ENCODE measurements at places on chromosomes 2 and 18. TPM values are rescaled to one million over a fixed set of nuclear protein-coding genes. Genes with fewer than 3 reads are reported as not detected.

The NAT8 gene
- 0.89 TPM for polyA plus RNA-seq

The DNMT3A gene
- 96.8 TPM for polyA plus RNA-seq

The B3GNT7 gene
- polyA plus RNA-seq = 4.0 TPM

GRCh38 chr18:44917216-44918141 is 236.8 kb downstream of the SETBP1 start:
- DNase-seq = no peak

DNA sequence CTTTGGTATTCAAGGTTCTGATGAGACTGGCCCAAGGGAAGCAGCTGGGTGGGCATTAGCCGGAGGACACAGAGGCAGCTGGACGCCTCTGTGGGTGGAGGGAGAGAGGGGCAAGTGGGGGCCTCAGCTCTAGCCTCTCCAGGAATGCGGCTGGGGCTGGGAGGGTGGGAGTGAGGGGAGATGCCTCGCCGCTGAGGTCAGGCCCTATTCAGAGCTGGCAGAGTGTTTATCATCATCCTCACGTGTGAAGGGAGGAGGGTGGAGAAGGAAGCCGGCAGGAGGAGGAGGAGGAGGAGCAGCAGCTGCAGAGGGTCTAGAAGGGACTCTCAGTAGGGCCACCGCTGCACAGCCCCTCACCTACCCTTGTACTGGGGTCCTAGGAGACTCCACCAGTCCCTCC is 43.1 kb downstream of the TNS1 start:
- no peak for DNase-seq

DNA sequence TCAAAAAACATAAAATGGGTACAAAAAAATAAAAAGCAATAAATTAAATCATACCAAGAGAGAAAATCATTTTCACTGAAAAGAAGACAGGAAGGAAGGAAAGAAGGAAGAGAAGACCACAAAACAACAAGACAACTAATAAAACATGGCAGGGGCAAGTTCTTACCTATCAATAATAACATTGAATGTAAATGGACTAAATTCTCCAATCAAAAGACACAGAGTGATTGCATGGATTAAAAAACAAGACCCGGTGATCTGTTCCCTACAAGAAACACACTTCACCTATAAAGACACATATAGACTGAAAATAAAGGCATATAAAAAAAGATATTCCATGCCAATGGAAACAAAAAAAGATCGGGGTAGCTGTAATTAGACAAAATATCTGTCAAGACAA is 82.6 kb upstream of the CERS6 start:
- no peak for DNase-seq
